Activated CD4-positive, alpha-beta memory T cell treated with anti-CD3 and anti-CD28 coated beads, Interleukin-2, amount 10 ng/mL, durations not matched to agents 7 days and 5 days (primary cell): ENCODE measurements at places on chromosomes 12 and 14.

- no peak for DNase-seq
Measured at GRCh38 chr14:95811813-95812212, 64.8 kb upstream of the TUNAR start.

GRCh38 chr14:60652674-60653651 is 3.7 kb upstream of the SIX1 start:
- no peak for DNase-seq

DNA sequence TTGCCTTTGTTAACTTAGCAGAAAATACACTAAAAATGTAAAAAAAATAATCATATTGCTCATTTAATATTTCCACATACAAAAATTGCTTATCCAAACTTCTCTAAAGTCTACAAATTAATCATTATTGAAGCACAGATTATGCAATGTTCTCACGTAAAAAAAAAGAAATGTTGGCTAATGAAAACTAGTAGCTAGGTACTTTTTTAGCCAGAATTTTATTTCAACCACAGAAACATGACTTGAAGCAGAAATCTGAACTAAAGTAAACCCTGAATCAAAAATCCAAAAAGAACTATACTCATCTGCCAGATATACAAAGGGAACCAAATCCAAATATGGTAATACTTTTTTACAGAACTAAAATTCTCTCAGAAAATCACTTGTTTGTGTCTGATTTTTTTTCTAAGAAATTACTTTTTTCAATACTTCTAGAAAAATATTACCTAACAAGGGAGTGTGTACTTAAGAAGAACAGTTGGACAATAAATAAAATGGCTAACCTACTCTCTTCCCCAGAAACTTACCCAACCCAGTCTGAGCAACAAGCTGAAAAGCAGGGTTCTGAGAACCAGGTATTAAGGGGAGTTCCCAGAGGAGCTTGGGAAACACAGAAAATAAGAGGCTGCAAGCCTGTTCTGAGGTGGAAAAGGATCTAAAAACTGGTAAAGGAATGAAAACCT is 78.4 kb upstream of the RAP1B start:
- DNase-seq = no peak

DNA sequence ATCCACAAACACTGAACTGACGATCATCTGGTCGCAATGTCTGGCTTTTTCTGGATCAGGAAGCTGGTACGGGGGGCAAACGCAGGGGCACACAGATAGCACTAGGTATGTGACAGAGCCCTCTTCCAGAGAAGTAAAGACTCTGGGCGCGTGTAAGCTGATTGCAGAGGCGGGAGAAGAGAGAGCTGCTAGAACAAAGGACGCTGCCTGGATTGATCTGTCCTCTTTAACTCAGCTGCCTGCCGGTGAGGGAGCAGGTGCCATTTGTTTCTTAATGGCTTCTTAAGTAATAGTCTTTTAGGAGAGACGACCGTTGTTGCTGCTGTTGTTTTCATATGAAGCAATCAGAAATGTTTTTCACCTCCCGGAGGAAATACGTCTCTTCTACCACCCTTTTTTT is 77.3 kb downstream of the GLT1D1 start:
- no peak for DNase-seq

DNA sequence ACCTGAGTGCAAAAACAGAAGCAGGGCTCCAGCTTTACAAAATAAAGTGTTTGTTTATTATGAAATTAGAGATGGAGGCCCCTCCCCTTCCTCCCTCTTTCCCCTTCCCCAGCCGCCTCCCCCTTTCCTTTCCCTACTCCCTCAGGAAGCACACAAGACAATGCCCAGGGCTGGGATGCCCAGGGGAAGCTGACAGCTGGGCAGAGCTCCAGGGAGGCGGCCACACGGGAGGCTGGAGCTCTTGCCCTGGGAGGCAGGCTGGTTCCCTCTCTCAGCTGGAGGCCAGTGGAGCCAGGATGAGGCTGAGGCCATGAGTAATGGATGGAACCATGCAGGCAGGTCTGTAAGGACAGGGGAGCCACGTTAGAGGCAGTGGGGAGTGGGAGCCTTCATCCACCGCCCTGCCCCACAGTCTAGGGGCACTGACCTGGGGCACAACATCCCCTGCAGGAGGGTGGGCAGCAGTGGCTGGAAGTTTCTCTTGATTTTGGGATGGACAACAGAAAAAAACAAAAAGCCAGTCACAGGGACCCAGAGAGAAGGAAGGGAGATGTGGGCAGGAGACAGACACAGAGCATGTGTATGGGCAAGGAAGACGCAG is 5.1 kb downstream of the PSMB11 start:
- no peak for DNase-seq

GRCh38 chr14:69423279-69423678 is 24.8 kb downstream of the SLC39A9 start:
- DNase-seq = no peak

- no peak for DNase-seq
Measured at GRCh38 chr12:113667095-113667494, 195.4 kb upstream of the LHX5 start.

- no peak for DNase-seq
Measured at GRCh38 chr12:88432531-88433490, 147.5 kb downstream of the KITLG start.

- DNase-seq = no peak
Measured at GRCh38 chr14:67010602-67011001, 178.6 kb upstream of the GARIN2 start.

GRCh38 chr14:100409651-100410050 is 86.5 kb downstream of the SLC25A47 start:
- no peak for DNase-seq
